ENCODE measurements at places on chromosomes 11 and 22.

DNA sequence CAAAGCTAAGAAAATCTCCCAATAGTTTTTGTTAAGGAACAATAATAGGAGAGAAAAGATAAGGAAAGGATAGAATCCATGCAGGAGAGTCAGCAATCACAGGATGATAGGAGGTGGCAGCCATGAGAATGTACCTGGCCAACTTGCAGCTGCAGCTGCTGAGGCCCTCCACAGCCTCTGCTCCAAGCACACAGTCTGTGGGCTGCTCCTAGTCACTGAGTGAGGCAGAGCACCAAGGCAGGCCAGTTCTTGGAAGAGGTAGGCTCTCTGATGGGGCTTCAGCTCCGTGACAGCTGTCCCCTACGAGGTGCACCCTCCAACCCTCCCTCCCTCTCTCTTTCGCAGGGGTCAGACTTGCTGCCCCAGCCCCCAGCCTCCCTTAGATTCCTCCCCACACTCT lies 5.5 kb upstream of the KCNJ1 start:
- no peak for DNase-seq

DNA sequence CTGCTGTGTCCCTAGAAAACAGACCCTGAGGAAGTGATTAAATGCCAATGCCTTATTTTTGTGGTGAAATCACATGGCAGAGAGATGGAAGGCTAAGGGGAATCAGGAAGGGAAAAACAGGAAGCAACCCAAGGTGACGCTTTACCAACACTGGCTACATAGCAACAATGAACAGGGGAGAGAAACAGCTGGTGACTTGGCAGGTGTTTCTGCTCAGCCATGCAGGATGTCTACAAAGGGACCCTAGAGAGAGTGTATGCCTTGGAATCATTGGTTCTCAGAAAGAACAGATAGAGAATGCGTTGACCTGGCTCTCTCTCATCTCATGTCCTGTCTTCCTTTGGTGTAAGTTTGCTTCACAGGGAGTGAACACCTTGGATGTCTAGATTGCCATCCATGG lies 911.9 kb downstream of the OPCML start:
- no peak for DNase-seq

- DNase-seq, result no peak
Observed at GRCh38 chr11:112886434-112887370, 74.5 kb upstream of the NCAM1 start.

- DNase-seq, result no peak
Observed at GRCh38 chr11:80532633-80533232, 1091.9 kb upstream of the TENM4 start.

DNA sequence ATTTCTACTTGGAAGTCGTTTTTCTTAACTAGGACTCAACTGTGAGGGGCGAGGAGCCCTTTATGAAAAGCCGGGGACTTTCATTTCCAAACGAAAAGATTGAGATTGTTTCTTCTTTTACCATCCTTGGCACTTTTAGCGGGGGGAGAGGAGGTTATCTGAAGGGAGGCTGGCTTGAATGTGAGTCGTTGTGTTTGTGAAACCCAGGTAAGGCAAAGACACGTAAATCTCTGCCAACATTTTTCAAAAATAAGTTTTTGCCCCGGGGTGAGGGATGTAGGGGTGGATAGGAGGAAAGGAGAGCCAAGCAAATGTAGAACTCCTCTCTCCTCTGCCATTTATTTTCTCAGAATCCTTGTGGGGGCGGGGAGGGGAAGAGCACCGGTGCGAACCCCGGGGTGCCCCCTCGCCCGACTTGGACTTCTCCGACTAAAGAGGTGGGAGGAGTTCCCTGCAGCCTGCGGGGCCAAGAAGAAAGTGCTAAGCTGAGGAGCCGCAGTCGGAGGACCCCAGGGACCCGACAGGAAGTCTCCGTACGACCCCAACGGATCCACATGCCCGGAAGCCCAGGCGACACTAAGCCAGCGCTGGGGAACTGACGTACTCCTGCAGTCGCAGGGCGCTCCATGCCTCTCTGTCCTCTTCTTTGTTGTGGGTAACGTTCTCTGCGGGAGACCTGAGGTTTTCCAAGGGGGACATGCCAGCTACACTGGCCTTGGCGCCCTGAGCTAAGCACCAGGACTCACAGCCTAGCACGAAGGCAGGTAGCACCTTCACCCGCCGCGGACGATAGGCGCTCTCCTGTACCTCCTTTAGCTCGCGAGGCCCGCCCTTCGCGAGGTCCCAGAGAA lies 2.4 kb upstream of the WT1 start:
- no peak for DNase-seq
